EH (cell line): ENCODE measurements at places on chromosomes 11 and 22.

DNA sequence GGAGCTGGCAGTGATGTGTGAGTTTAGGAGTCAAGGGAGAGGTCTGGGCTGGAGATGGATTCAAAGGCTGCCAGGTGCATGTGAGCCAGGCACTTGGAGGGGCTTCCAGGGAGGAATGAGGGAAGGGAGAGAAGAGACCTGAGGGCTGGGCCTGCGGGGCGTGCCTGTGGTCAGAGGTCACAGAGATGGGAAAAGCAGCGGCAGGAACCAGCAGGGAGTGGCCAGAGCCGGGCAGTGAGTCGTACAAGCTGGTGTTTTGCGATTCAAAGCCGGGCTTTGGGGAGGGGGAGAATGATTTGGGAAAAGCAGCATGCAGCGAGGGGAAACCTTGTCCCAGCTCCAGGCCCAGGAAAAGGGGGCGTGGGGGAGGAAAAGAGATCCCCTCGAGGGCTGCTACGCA lies 96.9 kb upstream of the RTL6 start:
- DNase-seq = no peak

DNA sequence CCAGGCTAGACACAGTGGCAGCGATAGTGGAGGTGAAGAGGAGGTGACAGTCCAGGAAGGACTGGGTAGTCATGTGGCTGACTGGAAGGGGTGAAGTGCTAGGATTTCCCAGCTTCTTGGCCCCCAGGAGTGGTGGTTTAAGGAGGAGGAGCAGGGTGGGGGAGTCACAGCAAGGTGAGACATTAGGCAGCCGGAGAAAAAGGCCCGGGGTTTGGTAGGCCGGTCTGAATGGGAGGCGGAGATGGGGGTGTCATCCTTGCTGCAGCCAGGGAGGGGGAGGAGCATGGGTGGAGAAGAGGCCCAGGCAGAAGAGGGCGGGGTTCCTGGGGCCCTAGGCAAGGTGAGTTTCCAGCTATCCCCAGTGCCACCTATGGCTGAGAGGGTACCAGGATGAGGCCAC lies 6.1 kb downstream of the SIPA1 start:
- DNase-seq = no peak

DNA sequence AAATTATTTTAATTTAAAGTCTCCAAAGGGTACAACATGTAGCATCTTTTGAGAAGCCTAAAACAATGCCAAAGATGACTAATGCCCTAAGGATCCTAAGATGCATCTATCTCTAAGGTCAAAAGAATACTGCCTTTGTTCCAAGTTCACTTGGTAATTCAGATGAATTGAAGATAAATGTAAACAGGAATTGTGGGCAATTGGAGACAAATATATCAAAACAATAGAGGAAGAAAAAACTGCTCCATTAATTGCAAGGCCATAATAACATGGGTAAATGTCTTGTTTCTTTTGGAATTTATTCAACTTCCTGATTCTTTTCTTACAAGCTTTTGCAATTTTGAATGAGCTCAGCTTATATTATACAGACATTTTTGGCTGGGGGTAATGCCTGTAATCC lies 338.6 kb downstream of the TTC28 start:
- peak; percentile 61 for DNase-seq

- no peak for DNase-seq
These were observed 79.1 kb upstream of the SLC22A12 start for GRCh38 chr11:64511966-64512365.
